GM12865 (cell line): ENCODE measurements at places on chromosomes 5 and 9.

DNA sequence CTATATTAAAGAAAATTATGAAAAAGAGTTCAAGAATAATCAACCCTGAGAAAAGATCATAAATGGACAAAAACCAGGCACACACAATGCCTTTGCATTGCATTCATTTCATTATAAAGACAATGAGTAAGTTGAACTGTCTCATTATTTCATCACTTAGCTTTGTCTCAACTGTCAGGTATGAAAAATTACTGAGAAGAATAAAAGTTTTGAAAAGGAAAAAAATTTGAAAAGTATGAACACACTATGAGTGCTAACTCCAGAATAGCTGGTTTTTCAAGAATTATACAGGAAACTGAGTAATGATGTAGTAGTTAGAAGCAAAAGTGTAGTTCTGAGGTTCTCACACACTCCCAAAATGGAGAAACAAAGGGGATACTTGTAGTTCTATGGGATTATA lies 16.3 kb upstream of the ANXA1 start:
- no peak for DNase-seq

DNA sequence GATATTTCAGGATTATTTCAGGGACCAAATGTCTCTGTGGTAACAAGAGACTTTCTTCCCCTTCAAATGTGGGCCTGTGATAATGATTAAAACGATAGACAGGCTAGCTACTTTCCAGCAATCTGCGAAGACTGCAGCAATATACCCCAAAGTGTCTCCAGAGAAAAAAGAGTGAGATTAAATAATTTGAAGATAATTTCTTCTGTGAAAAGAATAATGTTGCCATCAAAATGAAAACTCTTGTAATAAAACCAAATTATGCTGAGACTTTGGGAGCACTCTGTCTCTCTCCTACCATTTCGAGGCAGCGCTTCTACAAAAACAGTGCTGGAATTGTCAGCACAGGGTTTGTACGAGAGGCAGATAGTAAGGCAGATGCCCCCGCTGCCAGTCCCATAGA lies 104.2 kb upstream of the SPOCK1 start:
- DNase-seq: no peak

DNA sequence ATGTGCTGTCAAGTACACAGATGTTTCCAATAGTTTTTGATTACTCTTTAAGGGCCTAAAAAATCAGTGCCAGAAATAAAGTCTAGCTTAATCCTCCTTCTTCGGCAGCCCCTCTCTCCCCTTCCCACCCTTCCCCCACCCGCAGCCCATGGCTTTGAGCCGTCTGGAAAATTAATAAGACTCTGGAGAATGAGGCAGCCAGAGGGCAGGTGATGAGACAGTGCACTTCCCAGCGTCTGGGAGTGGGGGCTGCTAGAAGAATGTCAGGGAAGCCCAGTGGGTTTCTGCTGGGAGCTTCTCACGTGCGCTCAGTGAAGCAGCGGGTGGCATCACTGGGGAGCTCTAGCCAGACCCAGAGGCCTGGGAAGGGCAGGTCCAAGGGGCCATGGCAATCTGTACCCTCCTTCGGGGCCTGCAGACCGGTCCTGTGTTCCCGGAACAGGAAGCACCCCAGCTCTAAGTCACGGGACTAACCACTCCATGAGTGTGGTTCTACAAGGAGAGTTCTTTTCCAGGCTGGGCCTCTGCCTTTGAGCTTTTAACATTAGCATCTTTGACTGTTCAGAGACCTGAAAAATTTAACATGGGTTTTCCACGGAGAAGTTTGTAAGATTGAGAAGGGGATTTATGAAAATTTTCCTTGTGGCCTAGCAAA lies 164.8 kb upstream of the OTULINL start:
- DNase-seq: peak; percentile 19

- DNase-seq: no peak
Observed at GRCh38 chr5:160702311-160702803, 149.7 kb downstream of the ATP10B start.

DNA sequence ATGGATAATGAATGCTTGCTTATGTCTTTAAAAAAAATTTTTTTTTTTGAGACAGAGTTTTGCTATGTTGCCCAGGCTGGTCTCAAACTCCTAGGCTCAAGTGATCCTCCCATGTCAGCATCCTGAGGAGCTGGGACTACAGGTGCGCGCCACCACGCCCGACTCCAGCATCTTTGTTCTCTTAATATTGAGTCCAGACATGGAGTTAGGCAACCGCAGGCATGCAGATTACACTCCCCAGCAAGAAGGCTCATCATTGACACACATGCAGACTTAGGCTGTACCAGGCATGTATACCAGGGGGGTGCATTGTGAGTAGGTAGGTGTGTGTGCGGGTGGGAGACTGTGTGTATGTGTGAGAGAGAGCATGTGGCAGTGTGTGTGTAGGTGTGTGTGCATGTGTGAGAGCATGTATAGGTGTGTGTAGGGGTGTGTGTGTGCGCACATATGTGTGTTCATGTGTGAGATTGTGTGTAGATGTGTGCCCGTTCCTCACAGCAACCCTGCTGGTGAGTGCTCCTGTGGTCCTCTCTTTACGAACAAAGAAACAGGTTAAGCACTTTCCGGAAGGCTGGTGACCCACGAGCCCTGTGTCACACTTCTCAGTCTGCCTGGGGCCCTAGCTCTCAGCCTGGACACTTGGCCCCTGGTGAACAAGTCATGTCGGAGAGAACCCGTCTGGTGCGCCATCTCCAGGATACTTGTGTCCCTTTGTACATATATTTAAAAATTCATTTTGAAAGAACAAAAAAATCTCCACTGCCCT lies 6.2 kb downstream of the OBP2B start:
- DNase-seq: no peak

GRCh38 chr5:79456400-79456799 lies 57.5 kb downstream of the HOMER1 start:
- no peak for DNase-seq
